ENCODE measurements at places on chromosomes 7 and 10. TPM values are rescaled to one million over a fixed set of nuclear protein-coding genes. Genes with fewer than 3 reads are reported as not detected.

DNA sequence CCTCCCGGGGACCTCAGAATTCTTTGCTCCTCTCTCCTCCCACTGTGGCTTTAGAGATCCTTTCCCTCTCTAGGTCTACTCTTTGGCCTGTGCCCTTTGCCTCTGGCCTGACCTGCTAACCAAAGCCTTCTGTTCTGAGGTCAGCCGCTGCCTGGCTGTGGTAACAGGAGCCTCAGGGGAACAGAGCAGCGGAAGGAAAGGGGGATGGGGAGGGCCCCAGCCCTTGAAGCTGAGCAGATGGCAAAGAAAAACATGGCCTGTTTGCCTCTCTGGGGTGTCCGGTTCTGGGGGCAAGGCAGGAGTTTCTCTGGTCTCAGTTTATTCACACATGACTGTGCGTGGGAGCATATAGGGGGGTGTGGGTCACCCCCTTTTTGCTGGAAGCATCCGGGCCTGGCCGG, 28.2 kb downstream of the COL26A1 start:
- DNase-seq = peak; percentile 80

- no peak for DNase-seq
Observed at GRCh38 chr10:62073429-62073828, 171.9 kb downstream of the ARID5B start.

Gene CNTNAP2
- total RNA-seq = 42.5 TPM

Gene TAS2R3
- 2.3 TPM for total RNA-seq

DNA sequence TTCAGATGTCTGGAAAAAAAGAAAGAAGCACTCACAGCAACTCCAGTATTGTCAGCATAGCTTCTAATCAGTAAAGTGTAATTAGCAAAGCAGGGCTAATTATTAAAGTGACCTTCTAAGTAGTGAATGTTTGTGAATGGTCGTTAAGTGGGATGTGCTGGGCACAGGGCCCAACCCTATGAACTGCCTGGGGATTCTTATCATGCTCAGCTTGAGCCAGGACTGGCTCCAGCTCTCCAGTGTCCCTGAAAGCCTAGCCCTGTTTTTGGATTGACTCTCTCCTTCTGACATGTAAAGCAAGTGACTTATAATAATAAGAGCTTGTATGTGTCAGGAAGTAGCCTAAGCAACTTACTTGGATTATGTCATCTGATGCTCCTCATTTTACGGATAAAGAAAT, 9.5 kb upstream of the TBX20 start:
- DNase-seq = no peak

Gene MMRN2
- total RNA-seq = 0.21 TPM

- no peak for DNase-seq
Observed at GRCh38 chr10:97063983-97064837, 121.5 kb downstream of the SLIT1 start.

DNA sequence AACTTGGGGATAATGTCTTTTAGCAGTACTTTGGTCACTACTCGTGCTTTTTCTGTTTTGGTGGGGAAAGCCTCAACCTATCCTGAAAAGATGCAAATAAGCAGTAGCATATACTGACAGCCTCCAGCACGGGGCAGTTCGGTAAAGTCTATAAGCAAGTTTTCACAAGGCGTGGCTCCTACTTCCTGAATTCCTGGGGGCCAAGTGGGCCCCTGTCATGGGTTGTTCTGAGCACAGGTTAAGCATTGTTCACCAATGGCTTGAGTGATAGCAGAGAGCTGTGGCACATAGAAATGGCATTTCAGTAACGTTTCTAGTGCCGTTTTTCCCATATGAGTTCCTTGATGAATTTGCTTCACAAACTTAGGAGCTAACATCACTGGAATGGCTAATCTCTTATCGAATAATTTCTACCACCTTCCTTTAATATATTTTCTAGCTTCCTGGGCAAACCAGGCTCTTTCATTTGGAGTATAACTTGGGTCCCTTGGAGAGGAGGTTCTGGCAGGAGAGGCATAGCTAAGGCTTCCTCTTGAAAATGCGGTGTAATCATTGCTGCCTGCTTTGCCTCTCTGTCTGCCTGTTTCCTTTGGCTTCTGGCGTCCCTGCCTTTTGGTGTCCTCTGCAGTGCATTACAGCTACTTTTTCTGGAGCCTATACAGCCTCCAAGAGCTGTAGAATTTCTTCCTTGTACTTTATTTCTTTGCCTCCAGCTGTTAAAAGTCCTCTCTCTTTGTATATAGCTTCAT, 11.7 kb upstream of the ZNF239 start:
- peak; percentile 39 for DNase-seq

DNA sequence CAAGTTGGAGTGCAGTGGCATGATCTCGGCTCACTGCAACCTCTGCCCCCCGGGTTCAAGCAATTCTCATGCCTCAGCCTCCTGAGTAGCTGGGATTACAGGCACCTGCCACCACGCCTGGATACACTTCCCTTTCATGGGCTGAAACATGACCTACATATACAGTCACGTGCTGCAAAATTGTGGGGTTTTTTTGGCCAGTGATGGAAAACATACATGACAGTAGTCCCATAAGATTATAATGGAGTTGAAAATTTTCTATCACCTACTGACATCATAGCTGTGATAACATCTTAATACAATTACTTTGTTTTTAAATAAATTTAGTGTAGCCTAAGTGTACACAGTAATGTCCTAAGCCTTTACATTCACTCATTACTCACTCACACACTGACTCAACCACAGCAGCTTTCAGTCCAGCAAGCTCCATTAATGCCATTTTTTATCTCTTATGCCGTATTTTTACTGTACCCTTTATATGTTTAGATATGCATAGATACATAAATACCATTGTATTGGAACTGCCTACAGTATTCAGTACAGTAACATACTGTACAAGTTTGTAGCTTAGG, 79.9 kb upstream of the TMEM196 start:
- no peak for DNase-seq

DNA sequence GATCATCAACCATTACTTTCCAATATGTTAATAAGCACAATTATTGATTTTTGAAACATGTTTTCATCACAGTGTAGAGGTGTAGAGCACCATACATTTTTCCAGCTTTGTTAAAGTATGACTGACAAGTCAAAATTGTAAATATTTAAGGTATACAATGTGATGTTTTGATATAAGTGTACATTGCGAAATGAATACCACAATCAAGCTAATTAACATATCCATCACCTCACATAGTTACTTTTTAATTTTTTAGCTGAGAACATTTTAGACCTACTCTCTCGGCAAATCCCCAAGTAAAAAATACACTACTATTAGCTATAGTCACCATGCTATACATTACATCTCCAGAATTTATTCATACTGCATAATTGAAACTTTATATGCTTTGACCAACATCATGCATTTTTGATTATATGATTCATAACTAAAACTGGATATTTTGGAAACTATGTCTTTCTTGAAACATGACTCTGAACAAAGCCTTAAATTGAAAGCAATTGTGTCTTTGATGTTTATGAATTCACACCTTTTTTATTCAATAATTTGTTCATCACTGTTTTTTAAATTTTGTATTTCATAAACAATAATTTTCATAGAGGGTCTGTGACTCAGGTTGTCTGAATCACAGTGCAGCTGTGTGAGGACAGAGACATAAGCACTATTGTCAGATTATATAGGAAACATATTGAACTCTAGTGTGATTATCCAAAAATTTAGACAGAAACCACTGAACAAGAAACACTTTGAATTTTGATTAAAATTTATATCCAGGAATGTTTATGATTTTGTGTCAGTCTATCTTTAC, 486.1 kb downstream of the SEMA3D start:
- DNase-seq = no peak

- no peak for DNase-seq
Observed at GRCh38 chr7:30322271-30323005, 38.0 kb downstream of the ZNRF2 start.

GRCh38 chr7:74505471-74506324, 52.0 kb downstream of the GTF2IRD1 start:
- DNase-seq = no peak

DNA sequence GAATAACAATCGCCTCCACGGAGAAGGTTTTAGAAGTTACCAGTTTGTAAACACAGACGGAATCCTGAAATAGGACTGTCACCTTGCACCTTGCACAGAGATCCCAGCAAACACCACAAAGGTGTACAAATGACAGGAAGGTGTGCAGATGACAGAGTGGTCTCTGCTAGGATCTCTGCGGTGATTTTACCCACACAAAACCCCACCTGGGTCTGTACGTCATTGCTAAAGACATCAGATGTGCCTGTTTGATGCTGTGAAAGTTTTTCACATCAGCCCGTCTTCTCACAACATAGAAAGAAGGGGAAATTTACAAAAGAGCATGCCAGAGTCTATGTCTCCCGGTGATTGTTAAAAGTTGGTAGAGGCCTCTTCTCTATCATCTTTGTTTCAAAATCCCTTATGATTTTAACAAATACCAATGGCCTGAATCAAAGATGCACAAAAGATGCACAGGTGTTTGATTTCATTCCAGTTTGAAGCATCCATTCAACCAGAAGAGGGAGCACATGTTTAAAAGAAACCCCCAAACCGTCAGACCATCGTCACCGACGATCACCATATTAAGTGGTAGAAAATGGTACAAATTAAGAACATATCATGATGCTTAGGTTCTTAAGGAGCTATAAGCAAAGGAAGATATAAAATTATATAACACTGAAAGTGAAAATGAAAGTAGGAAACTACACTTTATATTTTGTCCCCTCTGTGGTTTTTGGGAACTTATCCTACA, 576.5 kb downstream of the PTPRN2 start:
- DNase-seq = no peak

DNA sequence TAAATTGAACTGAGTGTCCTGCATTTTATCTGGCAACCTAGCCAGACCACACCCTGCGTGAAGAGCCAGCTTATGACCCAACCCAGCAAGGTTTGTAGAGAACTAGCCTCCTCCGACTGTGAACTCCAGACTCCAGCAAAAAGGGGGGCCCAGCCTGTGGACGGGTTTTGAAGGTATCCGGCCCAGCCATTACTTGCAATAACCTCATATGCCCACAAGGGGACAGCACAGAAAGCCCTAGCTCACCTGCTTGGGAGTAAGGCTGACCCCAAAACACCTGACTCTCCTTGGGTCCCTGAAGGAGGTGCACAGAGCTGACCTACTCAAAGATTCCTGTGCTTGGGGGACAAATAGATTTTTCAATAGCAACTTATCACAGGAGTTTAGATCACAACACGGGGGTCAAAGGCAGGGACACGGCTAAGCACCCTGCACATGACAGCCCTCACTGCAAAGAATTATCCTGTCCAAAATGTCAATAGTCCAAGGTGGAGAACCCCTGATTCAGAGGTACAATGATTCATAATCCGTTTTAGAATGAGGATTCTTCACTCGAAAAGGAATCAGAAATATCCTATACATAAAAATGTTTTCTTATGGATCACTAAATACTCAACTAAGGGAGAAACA, 4.6 kb downstream of the TRPV6 start:
- DNase-seq = peak; percentile 53

DNA sequence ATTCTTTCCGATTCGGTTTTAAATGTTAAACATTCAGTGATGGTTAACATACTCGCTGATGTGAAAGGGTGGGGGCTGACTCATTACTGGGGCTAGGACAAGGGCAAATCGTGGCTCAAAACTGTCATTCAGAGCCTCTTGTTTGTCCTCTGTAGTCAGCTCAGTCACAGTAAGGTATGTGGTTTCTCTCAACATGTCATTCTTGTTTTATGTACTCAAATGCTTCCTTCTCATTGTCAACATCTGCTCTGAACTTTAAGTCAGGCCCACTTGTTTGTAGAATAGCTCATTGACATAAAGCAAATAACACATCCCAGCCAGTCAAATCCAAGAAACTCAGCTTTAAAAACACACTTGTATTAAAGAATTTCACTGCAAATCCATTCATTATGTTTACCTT, 7.3 kb downstream of the SLC16A9 start:
- no peak for DNase-seq

DNA sequence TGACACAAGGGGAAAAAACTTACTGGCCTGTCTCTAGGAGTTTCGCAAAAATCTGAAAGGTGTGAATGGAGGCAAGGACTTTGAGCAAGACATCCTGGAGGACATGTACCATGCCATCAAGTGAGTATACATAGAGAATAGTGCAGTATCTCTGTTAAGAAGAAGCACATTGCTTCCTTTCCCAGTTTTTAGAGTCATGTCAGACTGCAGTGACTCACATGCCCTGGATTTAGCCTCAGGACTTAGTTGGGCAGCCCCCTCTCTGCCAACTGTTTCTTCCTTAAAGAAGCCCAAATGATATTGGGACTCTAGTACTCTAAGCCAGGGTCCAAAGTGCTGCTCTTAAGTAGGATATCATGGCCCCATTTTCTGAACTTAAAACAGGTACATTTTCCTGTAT, 28.1 kb upstream of the NFKB2 start:
- no peak for DNase-seq

Gene NFKB2
- 35.1 TPM for total RNA-seq

DNA sequence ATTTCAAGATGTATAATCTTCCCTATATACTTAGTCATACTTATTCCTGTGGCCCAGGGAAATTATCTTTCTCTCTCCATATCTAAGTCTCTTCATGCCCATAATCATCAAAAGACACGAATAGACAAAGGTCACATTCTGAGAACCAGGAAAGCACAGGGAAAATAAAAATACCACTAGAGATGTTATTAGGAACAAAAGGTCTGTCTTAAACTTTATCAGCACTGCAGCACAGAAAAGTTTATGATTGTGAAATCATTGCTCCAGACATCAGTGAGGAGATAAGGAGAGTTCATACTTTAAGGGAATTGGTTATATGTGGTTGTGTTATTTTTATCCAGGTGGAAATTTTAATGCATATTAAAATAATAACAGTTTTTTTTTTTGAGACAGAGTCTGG, 974.6 kb upstream of the CELF2 start:
- DNase-seq = no peak

GRCh38 chr7:106493041-106493731, 167.8 kb downstream of the CCDC71L start:
- DNase-seq = no peak

DNA sequence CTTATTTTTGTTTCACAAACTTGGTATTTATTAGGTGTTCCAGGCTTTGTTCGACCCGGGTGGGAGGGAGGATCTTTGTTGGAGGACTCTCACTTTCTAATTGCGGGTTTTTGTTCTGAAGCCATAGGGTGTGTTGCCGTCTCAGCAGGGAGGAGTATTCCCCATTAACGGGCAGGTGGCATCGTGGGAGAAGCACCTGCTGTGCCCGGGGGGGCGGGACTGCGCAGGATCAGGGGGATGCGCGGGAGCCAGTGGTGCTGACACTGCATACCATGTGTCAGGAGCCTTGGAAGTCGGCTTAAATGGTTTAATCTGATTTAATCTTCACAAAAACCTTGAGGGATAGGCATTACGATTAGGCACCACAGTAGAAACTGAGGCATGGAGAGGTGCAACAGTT, 113.0 kb downstream of the MGMT start:
- DNase-seq = no peak
